M059J (cell line): ENCODE measurements at places on chromosomes 11 and 22. TPM values are rescaled to one million over a fixed set of nuclear protein-coding genes. Genes with fewer than 3 reads are reported as not detected.

DNA sequence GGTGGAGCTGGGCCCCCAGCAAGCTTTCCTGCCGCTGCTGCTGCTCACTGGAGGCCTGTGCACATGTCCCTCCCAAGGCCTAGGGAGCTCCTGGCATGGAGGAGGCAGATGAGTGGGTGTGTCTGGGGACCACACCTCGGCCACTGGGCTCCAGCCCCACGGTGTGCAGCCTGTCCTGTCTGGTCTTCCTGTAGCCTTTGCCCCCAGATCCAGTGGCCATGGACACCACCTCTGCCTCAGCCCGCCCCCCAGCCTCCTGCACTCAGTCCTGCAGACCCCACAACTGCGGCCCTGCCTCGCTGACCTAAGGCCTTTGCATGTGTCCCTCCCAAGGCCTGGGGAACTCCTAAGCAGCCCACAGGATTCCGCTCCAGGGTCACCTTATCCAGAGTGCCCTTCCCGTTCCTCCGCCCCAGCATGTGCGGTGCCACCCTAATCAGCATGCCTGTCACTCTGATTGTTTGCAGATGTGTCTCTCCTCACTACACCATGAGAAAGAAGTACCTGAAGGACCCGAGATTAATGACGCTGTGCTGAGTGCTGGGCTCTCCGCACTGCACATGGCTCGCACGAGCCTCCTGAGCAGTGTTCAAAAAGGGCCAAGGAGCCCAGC is 8.6 kb downstream of the GAL start:
- DNase-seq = no peak

The MYOD1 gene
- total RNA-seq = 0.05 and 0.12 TPM in 2 replicates

The ZBTB16 gene
- total RNA-seq = not detected in 2 replicates

The OR52E8 gene
- total RNA-seq = not detected in 2 replicates

DNA sequence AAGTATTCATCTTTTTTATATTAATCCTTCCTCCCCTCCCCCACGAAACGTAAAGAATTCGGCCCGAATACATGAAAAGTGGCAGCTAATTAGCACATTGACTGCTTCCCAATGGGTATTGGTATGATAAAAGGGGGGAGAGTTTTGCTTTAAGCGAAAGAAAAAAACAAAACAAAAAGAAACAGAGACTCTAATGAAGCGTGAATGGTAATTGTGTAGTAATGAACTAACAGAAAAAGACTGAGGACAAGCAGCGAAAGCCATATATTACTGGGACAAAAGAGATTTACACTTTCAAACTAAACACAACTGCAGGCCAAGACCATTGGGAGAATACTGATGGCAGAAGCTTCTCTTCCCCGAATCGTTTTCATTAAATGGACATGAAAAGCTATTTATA is 2.5 kb downstream of the DBX1 start:
- no peak for DNase-seq

The ADAMTS15 gene
- total RNA-seq = 6.9 and 10.9 TPM in 2 replicates

DNA sequence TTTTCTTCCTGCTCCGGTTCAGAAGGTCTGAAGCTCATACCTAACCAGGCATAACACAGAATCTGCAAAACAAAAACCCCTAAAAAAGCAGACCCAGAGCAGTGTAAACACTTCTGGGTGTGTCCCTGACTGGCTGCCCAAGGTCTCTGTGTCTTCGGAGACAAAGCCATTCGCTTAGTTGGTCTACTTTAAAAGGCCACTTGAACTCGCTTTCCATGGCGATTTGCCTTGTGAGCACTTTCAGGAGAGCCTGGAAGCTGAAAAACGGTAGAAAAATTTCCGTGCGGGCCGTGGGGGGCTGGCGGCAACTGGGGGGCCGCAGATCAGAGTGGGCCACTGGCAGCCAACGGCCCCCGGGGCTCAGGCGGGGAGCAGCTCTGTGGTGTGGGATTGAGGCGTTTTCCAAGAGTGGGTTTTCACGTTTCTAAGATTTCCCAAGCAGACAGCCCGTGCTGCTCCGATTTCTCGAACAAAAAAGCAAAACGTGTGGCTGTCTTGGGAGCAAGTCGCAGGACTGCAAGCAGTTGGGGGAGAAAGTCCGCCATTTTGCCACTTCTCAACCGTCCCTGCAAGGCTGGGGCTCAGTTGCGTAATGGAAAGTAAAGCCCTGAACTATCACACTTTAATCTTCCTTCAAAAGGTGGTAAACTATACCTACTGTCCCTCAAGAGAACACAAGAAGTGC is 661 bp upstream of the MALAT1 start:
- DNase-seq = peak; percentile 57

The TRIM51 gene
- total RNA-seq = not detected in 2 replicates
